ENCODE measurements at places on chromosomes 4 and X. TPM values are rescaled to one million over a fixed set of nuclear protein-coding genes. Genes with fewer than 3 reads are reported as not detected.

S100P gene
- 7.3 TPM for polyA plus RNA-seq

GRCh38 chrX:11381464-11381863, 88.3 kb downstream of the AMELX start:
- DNase-seq, result peak; percentile 42

- no peak for DNase-seq
Observed at GRCh38 chrX:115013705-115014104, 3.7 kb downstream of the IL13RA2 start.

PABPC4L gene
- polyA plus RNA-seq, result 10.0 TPM

GRCh38 chrX:18891548-18891945, 92.4 kb downstream of the PHKA2 start:
- no peak for DNase-seq

- DNase-seq, result no peak
Observed at GRCh38 chrX:35122756-35123155, 180.2 kb downstream of the FAM47B start.

DGKK gene
- 10.9 TPM for polyA plus RNA-seq

SRPX gene
- polyA plus RNA-seq, result 18.7 TPM

SMIM20 gene
- 46.4 TPM for polyA plus RNA-seq

FRAS1 gene
- 92.9 TPM for polyA plus RNA-seq

DNA sequence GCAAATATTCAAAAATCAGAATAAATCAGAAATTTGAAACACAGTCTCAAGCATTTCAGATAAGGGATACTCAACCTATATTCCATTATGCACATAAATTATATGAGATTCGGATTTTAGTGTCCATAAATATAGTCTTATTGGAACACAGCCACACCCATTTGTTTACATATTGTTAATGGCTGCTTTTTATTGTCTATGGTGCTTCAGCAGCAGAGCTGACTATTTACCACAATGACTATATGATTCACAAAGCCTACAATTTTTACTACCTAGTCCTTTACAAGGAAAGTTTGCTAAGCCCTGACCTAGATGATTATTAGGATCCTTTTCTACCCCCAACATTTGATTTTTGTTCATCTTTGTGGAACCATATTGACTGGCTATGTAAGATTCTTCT, 63.9 kb downstream of the IL1RAPL1 start:
- DNase-seq, result no peak

Data from renal cortex interstitium (tissue), 15 donors.